Activated T-cell treated with anti-CD3 and anti-CD28 coated beads, Interleukin-2, amount 50 U/mL, for 72 hours (primary cell): ENCODE measurements at places on chromosomes 5 and 9. TPM values are rescaled to one million over a fixed set of nuclear protein-coding genes. Genes with fewer than 3 reads are reported as not detected.

The RXRA gene
- total RNA-seq, result 12.4 TPM

The IL17B gene
- not detected for total RNA-seq

The MAN1B1 gene
- 40.3 TPM for total RNA-seq

The PLAC8L1 gene
- 1.4 TPM for total RNA-seq

The CACNA1B gene
- total RNA-seq, result 0.07 TPM

The ARHGEF28 gene
- 0.24 TPM for total RNA-seq

The C8G gene
- total RNA-seq, result 2.6 TPM

GRCh38 chr9:70120834-70121510 is 77.3 kb downstream of the MAMDC2 start:
- DNase-seq, result peak; percentile 1

DNA sequence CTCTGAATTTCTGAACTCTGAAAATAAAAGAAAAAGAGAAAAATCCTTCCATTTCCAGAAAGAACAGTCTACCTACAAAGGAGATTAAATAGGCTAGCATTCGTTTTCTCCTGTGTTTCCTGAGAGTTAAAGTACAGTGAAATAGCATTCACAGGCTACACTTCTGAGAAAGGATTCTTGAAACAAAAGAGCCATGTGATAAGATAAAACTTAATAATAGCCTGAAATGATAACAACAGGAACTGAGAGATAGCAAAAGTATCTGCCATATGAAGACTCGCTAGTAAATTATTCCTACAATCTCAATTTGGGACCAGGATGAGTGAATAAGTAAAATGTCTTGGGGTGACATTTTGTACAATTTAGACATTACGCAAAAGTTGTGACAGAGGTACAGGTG is 62.4 kb downstream of the FBN2 start:
- no peak for DNase-seq

DNA sequence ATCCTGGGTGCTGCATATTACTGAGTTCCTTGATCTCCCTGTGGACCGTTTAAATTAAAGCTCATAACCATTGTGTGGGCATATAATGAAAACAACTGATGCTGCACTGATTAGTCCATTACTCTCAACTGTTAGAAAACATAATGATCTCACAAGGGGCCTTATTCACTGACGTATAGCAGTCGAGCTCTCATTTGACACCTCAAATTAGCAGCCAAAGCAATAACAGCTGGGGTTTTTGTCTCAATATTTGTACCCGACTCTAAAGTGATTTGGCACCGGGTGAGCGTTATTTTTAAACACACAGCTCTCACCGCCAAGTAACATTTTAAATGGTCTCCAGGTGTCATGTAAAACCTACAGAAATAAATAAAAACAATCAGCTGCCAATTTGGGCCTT is 252.2 kb upstream of the PANK3 start:
- no peak for DNase-seq

DNA sequence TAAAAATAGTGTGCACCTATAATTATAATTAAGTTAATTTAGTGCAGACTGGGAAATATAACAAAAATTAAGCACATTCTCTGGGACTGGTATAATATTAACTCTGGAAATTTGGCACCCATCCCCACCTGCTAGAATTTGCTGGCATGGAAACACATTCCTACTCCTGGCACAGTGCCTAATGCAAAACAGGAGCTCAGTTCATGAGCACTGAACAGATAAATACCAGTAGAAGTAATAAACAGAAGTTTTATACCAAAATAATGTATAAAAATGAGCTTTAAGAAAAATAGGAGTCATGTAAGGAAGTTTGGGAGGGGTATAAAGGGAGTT is 23.7 kb upstream of the NPR3 start:
- no peak for DNase-seq

GRCh38 chr9:92187989-92188714 is 72.9 kb upstream of the SPTLC1 start:
- no peak for DNase-seq

- no peak for DNase-seq
Observed at GRCh38 chr9:115591584-115591984, 473.6 kb upstream of the TNC start.

- no peak for DNase-seq
Observed at GRCh38 chr9:134272302-134273023, 53.8 kb upstream of the RXRA start.

DNA sequence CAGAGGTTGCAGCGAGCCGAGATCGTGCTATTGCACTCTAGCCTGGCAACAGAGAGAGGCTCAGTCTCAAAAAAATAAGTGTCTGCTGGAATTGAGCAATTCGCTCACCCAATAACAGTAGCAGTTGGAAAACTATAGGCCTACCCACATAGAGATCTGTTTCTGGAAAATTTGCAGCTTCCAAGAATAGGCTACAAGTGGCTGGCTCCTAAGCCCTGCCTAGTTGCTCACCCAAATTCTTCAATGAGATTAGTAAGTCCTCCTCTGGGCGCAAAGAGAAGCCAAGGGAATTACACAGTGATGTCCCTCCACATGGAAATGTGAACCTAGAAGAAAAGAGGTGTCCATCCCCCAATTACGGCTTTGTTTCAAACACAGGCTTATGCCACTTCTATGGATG is 42.6 kb upstream of the RNF38 start:
- DNase-seq, result no peak

- DNase-seq, result no peak
Observed at GRCh38 chr5:146778795-146779194, 99.8 kb downstream of the PPP2R2B start.

GRCh38 chr9:77131399-77131798 is 45.9 kb upstream of the VPS13A start:
- DNase-seq, result no peak
